GF-D8 (cell line): ENCODE measurements at places on chromosomes 11 and 22.

DNA sequence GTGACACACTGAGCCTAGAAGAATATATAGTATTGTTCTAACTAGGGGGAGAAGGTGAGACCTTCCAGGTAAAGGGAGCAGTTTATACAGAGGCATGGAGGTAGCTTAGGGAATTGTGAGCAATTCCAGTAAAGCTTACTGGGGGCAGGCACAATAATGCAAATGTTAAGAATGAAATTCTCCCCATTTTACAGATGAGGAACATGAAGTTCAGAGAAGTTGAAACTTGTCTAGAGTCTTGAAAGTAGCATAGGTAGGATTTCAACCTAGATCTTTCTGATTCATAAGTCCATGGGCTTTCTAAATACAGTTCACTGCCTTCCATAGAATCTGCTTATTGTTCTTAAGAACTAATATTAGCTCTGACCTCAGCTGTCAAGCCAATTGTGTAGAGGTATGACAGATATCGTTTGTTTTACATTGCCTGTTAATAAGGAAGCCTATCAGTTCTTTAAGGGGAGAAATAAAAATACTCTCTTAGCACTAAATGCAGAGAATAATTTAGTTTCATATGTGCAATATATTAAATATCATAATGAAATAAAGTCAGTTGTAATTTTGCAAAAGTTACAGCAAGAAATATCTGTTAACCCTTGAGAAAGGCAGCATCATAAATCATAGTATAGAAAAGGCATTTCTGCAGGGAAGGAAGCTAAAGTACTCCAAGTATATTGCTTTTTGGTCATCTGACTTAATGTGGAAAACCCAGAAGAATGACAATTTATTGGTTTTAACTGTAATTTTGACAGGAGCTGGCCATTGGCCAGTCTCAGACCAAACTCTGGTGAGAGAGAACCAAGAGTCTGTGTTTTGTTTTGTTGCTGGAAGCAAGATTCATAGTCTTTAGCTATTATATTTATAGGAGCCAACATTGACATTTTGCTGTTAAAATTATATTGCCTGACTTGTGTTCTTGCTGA lies 181.8 kb downstream of the UVRAG start:
- no peak for DNase-seq

- no peak for DNase-seq
These were observed 44.5 kb upstream of the TEAD1 start for GRCh38 chr11:12629601-12630313.

DNA sequence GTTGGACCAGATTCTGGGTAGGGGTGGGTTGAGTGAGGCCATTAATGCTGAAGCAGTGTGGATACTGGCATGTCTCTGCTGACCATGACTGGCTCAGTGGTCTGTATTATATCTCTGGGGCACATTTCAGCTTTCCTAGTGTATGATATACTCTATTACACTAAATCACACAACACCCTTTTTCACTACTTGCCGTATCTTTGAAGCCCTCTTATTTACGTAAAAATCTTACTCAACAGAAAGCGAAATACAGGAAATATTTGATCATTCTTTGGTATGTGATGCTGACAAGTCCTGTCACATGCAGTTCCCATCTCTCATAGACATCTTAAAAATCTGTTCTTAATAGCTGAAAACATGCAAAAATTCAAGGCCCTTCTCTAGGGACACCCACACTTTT lies 40.3 kb downstream of the OR5B17 start:
- no peak for DNase-seq

DNA sequence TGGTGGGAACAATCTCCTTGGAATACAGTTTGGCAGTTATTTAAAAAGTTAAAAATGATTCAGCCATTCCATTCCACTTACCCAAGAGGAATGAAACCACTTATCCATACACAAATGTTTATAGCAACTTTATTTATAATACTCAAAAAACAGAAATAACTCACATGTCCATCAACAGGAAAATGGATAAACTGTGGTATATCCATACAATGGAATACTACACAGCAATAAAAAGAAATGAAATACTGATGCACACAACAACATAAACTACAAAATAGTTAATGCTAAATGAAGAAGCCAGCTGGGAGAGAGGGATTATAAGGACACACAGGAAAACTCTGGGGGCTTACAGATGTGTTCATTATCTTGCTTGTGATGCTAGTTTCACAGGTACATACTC lies 64.7 kb downstream of the FCHSD2 start:
- no peak for DNase-seq

GRCh38 chr22:38694049-38694448 lies 6.7 kb downstream of the JOSD1 start:
- no peak for DNase-seq

- DNase-seq: no peak
These were observed 15.7 kb upstream of the AMPD3 start for GRCh38 chr11:10439351-10439750.

GRCh38 chr22:47757741-47758140 lies 995.3 kb downstream of the TBC1D22A start:
- DNase-seq: no peak

DNA sequence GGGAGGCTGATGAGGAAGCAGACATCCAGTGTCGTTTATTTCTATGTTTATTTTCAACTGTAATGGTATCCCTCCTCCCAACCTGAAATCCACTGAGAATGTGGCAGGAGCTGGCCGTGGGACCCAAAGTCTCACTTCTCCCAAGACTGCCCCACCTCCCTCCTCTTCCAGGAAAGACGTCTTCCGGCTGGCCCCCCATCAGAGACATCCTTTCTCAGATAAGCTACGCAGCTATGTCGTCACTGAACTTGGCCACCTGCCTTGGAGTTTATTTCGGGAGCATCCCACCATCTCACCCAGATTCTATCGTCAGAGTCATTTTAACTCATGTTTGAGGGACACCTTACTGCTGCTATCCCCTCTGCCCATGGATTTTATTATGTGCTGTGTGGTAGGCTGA lies 13.9 kb downstream of the TMEM184B start:
- DNase-seq: no peak

- DNase-seq: no peak
These were observed 108.8 kb downstream of the TTC28 start for GRCh38 chr22:28570696-28571373.

GRCh38 chr11:13316528-13316961 lies 39.0 kb downstream of the BMAL1 start:
- DNase-seq: no peak

DNA sequence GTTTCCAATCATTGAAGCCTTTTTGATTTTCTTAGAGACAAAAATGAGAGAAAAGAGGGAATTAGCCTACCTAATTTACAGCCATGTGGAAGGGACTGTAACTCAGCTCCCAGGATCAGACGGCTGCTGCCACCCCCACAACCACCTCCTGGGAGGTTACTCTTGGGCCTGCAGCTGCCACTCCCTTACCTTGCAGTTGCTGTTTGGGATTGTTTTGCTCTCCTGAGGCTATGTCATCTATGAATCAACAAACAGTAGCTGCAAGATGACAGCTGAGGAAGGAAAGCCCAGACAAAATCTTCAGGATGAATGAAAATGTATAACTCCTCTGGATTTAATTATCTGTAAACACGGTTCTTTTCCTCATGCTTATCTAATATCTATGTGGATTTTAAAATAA lies 28.0 kb upstream of the ZC3H12C start:
- no peak for DNase-seq

- no peak for DNase-seq
These were observed 725 bp downstream of the CASTOR1 start for GRCh38 chr22:30288419-30289140.

DNA sequence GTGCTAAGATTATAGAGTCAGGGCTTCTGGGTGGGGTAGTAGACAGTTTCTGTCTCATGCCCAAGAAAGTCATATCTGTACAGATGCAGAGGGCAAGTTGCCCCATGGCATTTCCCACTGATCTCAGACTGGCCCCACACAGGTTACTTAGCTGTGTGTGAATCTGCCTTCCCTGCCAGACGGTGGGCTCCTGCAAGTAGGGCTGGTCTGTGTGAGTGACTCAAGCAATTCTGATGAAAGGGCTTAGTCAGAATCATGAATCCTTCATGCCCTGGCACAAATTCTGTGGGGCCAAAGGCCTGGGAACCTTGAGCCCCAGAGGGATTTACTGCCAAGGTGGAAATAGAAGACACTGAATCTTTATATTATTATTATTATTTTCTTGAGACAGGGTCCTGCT lies 30.4 kb downstream of the USH1C start:
- DNase-seq: no peak

GRCh38 chr11:70410276-70411205 lies 12.2 kb downstream of the CTTN start:
- no peak for DNase-seq
